ENCODE measurements at places on chromosomes 12 and 14. TPM values are rescaled to one million over a fixed set of nuclear protein-coding genes. Genes with fewer than 3 reads are reported as not detected.

DNA sequence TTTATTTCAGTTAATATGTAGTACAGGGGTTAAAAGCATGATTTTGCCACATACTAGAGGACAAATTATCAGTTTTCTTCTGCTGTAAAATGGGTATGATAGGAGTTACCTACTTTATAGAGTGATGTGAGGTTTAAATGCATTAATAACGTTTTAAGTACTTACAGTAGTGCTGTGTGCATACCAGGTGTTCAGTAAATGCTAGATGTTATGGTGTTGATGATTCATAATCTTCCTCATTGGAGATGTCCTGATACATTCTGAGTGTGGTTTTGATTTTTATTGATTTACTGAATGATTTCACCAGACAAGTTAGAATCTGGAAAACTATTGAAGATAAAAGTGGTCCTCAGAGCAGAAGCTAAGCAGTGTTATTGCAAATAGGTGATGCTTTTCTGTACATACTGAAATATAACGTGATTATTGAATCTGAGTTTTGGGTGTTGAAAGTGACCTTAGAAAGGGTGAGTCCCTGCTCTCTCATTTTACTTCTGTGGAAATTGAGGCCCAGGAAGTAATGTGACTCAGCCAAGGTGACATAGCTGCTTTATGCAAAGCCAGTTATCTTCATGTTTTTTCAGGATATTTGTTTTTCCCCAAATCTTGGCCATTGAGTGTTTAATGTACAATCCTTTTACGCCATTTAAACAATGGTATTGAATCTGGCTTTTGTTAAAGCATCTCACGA is 54.7 kb downstream of the VRK1 start:
- no peak for DNase-seq

DNA sequence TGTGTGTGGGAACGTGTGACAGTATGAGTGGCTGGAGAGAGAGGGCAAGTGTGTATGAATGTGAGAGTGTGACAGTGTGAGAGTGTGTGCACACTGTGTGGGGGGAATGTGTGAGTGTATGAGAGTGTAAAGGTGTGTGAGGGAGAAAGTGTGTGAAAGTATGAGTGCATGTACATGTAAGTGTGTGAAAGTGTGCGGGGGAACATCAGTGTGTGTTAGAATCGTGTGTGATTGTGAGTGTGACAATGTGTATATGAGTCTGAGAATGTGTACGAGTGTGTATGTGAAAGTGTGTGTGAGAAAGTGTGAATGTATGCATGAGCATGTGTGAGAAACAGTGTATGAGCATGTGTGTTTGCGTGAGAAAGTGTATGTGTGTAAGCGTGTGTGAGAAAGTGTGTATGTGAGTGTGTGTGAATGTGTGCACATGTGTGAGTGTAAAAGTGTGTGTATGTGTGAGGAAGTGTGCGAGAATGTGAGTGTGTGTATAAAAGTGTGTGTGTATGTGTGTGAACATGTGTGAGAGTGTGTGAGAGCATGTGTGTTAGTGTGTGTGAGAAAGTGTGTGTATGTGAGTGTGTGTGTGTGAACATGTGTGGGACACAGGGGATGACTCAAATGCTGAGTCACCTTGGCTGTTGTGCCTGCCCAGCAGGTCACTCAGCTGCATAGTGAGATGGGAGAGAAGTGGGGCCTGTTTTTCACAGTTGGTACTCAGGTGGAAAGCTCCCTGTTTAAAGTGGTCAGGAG is 220.5 kb upstream of the TBX3 start:
- no peak for DNase-seq

DNA sequence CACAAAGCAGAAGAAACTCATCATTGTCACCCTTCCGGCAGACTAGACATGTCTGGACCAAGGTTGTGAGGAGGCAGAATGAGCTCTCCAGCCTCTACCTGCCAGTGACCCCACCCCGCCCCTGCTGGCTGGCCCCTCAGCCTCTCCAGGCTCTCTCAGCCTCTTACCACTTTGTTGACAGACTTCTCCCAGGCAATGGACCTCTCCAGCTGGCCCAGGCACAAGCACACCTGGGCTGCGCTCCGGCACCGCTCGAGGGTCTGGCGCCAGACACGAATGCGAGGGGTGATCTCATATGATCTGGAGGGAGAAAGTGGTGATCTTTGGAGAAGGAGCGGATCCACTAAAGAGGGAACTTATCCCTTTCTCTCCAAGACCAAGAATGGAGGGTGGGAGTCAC is 30.3 kb downstream of the BAZ2A start:
- DNase-seq = no peak

DNA sequence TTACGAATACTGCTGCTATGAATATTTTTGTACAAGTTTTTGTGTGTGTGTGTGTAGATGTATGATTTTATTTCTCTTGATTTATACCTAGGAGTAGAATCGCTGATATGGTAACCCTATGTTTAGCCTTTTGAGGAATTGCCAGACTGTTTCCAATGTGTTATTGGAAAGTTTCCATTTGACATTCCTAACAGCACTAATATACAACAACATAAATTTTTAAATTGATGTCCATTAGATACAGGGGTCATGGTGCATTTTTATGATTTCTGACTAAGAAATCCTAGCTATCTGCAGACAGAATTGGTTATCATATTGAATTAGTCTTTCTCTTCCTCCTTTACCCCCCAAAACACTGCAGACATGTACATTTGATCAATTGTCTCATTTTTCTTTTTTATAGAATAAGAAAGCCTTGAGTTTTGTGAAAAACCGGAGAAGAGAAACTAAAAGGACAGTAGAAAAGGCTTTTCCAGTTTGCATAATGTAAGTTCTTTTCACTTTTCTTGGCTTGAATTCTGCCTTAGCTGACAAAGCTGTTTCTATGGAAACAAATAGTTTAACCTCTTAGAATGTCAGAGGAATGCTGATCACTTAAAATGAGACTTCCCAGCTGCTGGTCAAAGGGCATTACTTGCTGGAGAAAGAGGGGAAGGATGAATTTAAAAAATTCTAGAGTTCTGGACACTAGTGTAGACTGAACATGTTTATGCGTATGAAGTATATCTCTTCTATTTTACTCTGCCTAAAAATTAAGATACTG is 28.2 kb downstream of the PALS1 start:
- DNase-seq = no peak

- DNase-seq = no peak
These were observed 52.9 kb downstream of the PEBP1 start for GRCh38 chr12:118188690-118189371.

DNA sequence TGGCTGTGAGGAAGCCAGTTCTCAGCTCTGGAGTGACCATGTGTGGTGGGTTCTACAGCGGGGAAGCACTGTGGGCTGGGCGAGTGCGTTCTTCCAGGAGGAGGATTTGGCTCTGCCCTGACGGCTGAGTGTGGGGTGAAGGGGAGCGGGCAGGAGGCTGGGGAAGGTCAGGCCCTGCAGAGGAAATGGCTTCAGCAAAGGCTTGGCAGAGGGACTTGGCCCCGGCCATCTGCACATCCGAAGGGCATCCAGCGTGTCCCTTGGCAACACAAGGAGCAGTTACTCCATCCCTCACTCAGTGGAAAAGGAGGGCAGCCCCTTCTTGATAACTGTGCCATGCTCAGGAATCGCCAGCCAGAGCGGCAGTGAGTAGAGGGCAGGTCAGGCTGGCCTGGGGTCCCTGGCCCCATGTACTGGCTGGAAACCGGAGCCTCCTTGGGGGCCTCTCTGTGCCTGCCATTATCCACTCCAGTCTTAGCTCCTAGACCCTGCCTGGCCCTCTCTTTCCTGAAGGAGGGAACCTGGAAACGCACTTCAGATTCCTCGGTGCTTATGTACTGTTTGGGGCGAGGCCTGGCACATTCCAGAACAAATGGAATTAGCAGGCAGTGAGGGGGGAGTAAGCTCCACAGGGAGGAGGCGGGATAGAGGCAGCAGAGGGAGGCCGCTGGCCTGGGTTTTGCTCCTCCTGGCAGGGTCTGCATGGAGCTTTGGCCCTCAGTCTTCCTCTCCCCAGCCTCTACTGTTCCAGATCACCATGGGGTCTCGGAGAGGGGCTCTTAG is 133.6 kb upstream of the NCOR2 start:
- DNase-seq = no peak

DNA sequence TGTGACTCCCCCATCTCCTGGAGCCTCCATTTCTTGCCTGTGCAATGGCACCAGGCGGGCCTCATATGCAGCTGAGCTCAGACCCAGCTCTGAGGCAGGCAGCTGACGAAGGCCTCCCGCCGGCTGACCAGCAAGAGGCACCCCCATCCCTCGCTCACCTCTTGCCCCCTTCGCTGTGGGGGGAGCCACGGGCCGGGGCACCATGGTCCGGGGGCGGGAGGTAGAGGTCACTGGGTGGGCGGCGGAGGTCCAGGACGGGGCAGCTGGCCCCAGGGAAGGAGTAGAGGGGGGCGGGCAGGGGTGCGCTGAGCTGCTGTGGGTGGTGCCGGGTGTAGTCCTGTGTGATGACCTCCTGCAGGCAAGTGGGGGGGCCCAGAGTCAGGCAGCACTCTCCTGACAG is 39.4 kb downstream of the RFLNA start:
- no peak for DNase-seq

DNA sequence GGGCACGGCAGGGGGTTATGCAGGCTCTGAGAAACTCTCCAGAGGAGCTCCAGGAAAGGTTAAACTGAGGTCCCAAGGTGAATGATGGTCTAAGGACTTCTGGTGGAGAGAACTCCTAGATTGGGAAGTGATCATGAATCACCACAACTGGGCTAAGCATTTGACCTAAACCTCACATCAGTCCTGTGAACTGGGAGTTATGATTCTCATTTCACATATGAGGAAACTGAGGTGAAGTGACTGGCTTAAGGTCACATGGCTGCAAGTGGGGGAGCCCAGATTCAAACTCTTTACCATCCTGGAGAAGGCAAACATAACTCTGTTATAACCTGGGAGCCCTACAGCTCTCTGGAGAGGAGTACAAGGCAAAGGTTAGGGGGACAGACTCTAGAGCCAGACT is 4.2 kb downstream of the RARG start:
- no peak for DNase-seq

The SRRM4 gene
- total RNA-seq = not detected

The ART4 gene
- total RNA-seq = not detected

The MFAP5 gene
- not detected for total RNA-seq

The IL31 gene
- total RNA-seq = not detected

The ASCL1 gene
- not detected for total RNA-seq

The NEMF gene
- total RNA-seq = 110 TPM

The CIROP gene
- total RNA-seq = not detected

The RAB35 gene
- total RNA-seq = 43.8 TPM

The KCNJ8 gene
- not detected for total RNA-seq

All from activated B cell treated with CpG ODN at 0.5 μM for 24 hours (primary cell).